WTC11 (cell line): ENCODE measurements at places on chromosomes 11 and 22.

DNA sequence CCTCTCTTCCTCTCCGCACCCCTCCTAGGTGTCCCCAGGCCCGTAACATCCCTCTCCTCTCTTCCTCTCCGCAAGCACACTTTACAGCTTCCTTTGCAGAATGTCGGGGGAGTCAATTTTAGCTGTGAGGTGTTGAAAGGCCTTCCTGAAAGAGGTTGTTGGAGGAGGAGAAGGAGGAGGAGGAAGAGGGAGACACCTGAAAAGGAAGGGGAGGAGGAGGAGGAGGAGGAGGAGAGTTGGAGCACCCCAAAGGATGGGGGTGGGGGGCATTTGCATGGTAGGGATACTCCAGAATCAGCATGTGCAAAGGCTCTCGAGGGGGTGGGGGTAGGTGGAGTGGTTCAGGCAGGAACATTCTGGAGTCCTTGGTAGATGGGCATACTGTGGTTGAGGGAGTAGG lies 1045.1 kb downstream of the TBC1D22A start:
- no peak for DNase-seq

- no peak for DNase-seq
Measured at GRCh38 chr11:120558744-120559431, 47.3 kb downstream of the GRIK4 start.

DNA sequence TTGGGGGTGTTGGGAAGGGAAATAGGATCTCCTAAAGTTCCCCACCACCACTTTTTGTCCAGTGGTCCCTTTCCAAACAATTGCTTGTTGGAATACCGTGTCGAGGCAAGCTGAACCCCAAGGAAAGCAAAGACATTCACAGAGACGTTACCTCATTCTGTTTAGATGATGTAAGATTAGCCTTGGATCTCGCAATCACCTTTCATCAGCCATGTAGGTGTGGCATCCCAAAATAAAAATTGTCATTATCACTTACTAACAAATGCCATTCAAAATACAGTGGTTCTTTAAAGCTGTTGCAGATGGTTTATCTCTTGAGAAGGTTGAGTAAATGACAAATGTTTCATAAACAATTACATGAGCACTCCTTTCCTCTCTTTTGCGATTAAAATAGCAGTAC lies 86.5 kb upstream of the SLC25A18 start:
- no peak for DNase-seq

GRCh38 chr11:131977231-131977630 lies 606.8 kb downstream of the NTM start:
- no peak for DNase-seq

GRCh38 chr22:39265143-39265886 lies 20.5 kb upstream of the PDGFB start:
- no peak for DNase-seq

GRCh38 chr11:63884196-63884932 lies 32.6 kb downstream of the RCOR2 start:
- no peak for DNase-seq

DNA sequence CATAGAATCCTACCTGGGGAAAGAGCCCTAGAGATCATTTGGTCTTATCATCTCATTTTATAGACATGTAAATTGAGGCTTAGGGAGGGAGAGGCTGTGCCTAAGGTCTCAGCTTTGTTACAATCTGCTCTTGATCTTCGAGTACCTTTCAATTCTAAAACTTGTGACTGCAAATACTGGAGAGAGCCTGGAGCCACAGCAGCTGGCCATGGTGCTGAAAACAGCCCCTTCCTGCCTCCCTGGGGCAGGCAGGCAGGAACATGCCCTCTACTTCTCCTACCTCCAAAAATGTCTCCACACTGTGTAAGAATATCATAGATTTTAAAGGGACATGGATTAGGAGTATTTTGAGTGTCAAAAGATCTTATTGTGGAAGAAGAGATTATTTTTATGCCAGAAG lies 52.2 kb downstream of the C22orf42 start:
- peak; percentile 68 for DNase-seq

GRCh38 chr11:125401746-125402145 lies 94.3 kb downstream of the FEZ1 start:
- DNase-seq, result peak; percentile 53

- DNase-seq, result no peak
Measured at GRCh38 chr11:78078218-78079167, 1.2 kb downstream of the NDUFC2 start.

- peak; percentile 89 for DNase-seq
Measured at GRCh38 chr11:44927174-44927661, 23.5 kb downstream of the TP53I11 start.

DNA sequence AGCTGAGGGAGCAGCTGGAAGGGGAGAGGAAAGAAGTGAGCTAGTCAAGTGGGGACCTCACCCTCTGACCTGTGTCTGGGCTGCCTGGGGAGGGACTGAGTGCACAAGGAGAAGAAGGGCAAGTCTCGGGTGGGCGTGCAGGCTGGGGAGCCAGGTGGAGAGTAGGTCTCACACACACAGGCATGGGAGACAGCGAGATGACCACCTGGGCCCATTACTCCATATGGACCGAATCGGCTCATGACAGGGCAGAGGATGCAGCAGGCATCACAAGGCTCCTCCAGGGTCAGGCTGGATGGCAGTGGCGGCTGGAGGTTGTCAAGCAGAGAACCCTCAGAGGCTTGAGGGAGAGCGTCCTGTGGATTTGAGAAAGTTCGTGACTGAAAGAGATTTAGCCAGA lies 63.5 kb downstream of the CEP164 start:
- DNase-seq, result no peak

DNA sequence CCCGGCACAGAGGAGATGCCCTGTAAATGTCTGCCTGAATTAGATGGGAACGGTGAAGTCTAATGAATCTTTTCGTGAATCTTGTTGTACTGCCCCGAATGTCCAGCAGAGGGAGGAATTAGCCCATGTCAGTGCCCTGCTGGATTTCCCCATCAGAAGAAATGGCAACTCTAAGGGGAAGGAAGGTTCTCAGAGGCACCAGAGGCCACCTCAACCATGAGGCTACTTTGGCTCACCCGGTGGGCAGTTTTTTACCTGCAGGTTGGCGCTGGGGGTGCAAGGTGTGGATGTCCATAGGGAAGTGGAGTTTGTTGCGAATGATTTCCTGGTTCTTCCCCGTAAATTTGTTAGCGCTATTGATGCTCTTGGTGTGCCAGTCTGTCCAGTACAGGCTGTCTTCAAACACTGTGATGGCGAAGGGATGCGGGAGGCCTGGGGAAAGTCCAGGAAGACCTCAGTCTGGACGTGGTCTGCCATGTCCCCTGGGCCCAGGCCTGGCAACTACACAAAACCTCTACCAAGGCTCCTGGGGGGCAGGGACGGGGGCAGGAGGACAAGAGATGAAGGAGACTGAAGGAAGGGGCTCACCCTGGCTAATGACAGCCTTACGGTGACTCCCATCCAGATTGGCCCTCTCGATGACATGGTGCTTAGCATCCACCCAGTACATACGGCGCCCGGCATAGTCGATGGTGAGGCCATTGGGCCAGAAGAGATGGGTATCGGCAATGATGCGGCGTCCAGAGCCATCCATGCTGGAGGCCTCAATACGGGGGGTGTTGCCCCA lies 28.5 kb downstream of the LRP4 start:
- peak; percentile 80 for DNase-seq

GRCh38 chr11:8232849-8233606 lies 30.6 kb downstream of the LMO1 start:
- DNase-seq, result no peak

- DNase-seq, result peak; percentile 94
Measured at GRCh38 chr22:38793721-38794466, at the start of gene DNAL4. Gene DNAL4, minus strand, starts transcription at chr22:38794143. Its CDS starts 11,412 bp downstream, at chr22:38782731.

DNA sequence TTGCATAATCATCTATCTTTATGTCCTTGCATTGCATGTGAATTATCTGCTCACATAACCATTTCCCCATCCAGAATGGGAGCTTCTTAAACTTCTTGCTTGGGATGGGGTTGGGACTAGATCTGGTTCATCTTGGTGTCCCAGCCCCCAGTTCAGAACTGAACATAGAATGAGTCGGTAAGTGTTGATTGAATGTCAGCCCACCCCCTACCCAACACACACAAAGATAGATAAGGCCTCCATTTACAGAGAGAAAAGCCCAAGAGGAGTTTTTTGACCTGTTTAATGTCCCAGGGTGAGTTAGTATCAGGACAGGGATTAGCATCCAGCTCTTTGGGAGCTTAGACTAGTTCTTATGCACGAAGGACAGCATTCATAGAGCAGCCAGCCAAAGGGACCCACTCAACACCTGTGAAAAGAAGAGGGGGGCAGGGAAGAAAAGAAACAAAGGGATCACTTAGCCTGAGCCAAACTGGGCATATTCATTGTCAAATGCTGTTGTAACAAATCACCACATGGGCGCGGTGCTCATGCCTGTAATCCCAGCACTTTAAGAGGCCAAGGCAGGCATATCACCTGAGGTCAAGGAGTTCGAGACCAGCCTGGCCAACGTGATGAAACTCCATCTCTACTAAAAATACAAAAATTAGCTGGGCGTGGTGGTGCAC lies 57.4 kb downstream of the CHRDL2 start:
- no peak for DNase-seq

DNA sequence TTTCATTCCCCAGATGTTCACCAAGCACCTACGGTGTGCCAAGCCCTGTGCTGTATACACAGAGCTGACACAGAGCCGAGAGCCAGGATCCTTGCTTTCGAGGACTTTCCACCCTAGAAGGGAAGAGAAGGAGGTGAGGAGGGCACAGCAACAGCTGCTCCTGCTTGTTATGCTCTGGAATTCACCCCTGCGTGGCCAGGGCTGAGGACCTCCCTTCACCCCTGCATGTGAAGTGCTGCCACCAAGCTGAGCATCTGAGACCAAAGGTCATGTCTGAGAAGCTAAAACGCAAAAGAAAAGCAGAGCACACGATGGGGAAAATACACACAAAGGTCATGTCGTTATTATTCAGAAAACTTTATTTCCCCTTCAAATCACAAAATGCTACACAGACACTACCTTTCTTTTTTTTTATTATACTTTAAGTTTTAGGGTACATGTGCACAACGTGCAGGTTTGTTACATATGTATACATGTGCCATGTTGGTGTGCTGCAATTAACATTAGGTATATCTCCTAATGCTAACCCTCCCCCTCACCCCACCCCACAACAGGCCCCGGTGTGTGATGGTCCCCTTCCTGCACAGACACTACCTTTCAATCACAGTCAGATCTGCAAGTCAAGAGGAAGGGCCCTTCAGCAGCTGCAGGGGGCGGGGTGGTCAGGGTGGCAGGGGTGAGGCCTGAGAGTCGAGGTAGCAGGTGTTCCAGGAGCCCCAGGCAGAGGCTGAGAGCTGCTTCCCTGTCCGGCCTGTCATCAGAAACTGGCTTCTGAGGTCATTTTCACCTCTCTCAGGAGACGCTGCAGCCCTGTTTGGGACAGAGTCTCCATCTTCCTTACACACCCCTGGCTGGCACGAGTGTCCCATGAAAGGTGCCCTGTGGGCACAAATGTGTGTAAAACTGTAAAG lies 40.1 kb upstream of the PRR5 start:
- DNase-seq, result no peak

DNA sequence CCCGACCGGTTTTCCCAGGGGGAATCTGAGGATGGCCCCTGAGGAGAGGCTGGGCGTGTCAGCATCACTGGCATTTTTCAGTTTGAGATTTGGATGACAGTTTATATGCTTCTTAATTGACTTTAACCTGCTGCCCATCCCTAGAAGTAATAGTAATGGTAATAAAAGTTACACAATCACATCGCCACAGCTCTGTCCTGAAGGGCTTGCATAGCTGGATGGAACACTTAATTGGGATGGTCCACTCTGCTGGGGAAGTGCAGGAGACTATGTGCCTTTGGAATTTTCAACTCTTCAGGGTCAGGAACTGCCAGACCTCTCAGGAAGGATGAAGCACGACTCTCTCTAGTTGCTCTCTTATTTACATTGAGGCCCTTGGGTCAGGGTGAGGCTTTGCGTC lies 16.2 kb downstream of the BARX2 start:
- DNase-seq, result no peak

DNA sequence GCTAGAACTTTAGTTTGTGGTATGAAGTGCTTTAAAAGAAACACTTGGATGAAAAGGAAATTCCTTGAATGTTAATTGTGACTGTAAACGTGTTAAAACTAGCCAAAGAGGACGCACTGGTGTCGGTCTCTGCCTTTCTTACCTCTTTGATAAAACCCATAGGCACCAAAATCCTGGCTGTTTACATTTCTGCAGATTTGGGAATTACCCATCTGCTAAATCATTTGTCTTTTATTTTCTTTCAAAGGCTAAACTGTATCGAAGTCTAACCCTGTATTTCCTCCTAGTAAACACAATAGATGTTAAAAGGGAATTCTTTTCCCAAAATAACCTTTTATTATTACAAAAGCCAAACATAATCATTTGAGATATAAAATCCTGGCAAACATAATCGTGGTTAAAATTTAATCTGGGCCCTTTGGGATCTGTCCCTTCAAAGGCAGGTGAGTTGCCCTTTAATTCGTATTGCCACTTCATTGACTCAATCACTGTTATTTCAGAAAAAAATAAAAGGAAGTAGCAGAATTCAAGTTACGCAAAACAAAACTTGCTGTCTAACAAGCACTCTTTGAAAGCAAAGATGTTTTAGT lies 2.4 kb downstream of the RASSF10 start:
- DNase-seq, result no peak

DNA sequence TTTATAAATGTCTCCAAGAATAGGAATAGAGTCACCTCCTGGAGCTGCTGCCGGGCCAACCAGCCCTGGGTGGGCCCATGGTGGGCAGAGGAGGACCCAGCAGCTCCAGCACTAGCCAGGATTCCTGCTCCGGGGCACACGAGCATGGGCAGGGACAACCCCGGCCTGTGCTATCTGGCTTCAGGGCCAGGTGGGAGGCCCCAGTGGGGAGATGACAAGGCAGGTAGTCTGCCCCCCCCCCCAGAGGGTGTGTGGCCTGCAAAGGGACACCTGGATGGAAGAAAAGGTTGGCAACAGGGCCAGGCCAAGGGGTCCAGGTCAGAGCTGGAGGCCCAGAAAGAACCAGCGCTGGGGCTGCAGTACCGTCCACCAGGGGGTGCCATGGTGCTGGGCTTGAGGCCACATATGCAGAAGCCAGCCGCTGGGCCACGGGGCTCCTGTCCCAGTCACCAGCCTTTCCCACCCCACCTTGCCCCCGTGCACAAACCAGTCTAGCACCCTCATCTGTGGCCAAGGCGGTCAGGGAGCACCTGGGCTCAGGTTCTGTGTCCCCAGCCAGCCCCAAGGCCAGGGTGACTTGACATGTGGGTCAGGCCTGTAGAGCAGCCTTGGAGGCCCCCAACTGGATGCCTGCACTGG lies 3.4 kb downstream of the TSPAN32 start:
- peak; percentile 93 for DNase-seq
